ENCODE measurements at places on chromosomes 1 and 21.

DNA sequence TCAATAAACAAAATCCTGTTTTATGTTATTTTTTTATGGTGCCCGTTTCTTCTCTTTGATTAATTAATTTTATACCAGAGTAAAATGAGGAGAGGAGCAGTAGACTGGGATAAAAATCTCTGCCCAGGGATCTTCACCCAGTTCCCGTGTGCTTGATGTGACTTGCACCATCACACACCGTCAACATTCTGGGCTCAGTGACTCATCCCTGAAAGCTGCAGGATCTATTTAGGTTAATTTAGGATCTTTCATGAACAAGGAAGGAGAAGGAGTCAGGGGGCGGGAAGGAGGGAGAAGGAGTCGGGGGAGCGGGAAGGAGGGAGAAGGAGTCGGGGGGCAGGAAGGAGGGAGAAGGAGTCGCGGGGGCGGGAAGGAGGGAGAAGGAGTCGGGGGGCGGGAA, 182.4 kb downstream of the SMYD3 start:
- DNase-seq: no peak

DNA sequence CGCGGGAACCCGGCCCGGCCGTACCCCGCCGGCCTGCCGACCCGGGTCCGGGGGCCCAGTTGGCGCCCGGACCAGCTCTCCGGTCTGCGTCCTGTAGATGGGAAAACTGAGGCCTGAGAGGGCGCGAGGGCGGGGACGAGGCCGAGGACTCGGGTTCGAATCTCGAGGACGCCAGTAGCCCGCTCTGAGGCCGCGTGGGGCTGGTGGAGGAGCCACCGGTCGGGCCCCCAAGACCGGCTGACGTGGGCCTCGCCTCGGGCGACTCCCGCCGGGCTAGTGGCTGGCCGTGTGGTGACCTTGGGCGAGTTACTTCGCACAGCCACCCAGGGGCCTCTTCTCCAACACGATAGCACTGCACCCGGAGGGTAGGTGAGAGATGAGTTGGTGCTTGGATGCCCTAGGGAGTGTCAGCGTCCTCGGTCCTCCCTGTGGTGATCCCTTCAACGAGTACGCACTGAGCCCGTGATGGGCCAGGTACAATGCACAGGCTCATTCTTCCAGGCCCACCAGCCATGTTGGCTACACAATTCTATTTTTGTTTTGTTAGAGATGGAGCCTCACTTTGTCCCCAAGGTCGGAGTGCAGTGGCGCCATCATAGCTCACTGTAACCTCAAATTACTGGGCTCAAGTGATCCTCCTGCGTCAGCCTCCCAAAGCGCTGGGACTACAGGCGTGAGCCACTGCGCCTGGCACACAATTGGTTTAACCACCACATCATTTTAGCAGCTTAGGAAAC, 404 bp upstream of the SCMH1 start:
- DNase-seq: no peak

DNA sequence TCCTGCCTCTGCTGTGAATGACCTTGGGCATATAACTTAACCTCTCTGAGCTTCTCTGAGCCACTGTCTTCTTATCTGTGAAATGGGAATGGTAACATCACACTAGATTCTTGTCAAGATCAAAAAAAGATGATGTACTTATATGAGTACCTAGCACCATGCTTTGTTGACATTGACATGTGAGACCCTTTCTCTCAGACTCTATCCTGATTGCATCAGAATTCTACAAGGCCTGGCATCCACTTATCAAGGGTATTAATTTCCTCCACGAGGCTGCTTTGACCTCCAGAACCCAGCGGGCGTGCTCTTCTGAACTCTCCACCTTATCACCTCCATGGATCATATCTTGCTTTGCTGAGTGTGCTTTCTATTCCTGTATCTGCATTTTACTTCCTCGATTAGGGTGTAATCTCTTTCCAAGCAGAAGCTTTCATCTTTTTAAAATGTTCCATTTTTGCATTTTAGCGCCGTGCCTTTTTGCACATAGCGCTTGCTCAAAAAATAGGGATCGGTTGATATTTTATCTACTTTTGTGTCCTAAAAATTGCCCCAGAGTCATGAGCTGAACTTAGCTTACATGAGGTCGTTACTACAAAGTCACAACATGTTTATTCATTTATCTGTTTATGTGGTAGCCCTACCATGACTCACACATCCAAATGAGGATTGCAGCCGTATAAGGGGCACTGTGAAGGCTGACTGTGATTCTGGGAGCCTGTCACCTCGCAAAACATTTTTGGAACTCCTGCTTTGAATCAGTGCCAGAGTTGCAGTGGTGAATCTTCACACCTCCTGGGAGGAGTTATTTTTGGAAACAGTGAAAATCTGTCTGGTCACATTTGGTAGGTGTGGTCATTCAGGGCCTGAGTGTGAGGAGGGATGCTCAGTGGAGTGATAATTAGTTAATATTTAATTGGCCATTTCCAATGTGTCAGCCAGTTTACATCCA, 63.2 kb downstream of the IER5 start:
- DNase-seq: no peak

GRCh38 chr1:20166051-20166450, 19.8 kb upstream of the UBXN10 start:
- DNase-seq: no peak

- DNase-seq: peak; percentile 44
These were observed 46.5 kb upstream of the RNF11 start for GRCh38 chr1:51189421-51190073.

DNA sequence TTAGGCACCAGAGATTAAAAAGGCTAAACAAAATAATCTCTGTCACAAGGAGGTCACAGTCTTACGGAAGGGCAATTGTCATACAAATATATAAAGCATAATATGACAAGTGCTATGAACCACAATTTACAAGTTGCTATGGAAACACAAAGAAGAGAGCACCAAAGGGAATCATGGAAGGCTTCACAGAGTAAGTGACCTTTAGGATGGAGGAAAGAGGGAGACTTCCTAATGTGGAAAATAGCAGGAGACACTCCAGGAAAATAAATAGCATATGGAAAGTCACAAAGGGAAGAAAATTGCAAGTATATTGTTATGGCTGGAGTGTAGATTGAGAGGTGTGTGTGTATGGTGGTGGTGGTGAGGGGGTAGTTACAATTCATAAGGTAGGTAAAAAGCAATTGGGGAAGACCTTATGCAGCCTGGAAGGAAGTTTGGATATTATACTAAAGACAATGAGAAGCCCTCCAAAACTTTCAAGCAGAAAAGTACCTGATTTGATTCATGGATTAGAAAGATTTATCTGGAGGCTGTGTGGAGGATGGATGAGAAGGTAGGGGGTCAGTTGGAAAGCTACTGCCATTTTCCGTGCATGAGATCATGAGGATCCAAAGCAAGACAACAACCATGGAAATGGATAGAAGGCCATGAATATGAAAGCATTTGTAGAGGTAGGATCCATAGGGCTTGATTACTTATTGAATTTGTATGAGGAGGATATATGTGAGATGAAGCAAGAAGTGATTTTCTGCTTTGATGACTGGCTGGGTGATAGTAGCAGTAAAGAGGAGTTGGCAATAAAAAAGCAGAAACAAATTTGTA, 61.7 kb downstream of the SAMSN1 start:
- no peak for DNase-seq

DNA sequence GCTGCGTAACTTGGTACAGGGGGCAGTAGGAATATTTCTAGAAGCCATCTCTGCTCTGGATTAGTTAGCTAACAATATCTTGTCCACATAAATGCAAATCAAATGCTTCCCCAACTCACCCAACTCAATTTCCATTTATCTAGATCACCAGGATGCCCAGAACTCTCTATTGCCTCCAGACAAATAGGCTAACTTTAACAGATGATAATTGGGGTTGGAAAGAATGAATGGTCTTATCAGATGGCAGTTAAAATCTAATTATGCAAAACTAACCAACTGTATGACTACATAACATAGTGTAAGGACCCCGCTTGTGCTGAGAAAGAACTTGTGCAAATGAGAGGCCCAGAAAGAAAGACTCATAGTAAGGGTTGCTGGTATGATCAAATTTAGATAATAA, 1024.8 kb downstream of the PLA2G4A start:
- DNase-seq: no peak

DNA sequence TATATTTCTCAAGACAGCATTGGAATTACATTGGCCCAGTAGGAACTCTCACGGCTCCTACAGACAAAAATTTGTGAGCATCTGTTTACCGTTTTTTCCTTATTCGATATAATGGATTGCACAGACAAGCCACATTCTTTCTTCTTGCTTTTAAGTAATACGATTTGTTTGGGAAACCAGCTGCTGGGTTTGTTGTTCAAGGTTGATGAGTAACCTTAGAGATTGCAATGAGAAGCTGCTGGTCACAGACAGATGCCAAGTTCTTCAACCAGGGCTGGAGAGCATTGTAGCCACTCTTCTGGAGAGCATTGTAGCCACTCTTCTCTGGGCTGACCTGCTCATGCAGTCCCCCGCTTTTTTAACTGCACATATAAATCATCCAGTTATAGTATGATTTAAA, 1.4 kb upstream of the MIA3 start:
- no peak for DNase-seq

GRCh38 chr21:43188592-43189210, 19.9 kb downstream of the CRYAA start:
- DNase-seq: no peak

GRCh38 chr1:117346206-117346928, 20.9 kb upstream of the MAN1A2 start:
- no peak for DNase-seq

DNA sequence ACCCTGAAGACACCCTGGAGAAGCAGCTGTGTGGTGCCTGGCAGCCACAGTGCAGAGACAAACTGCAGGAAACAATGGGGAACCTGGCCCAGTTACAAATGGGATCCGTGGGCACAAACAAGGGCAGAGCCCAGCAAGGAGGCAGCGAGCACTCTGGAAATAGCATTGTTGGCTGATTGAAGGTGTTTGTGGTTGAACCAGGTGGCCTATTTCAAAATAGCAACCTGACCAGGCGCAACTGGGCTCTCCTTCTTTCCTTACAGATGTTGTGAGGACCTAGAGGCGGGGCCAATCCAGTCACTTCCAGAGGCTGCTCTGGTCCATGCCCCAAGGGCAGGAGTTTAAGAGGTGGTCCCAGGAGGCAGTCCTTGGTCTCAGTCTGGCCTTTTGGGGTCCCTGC, 21.7 kb upstream of the ZBTB21 start:
- no peak for DNase-seq

GRCh38 chr1:7561331-7561921, 209.7 kb upstream of the VAMP3 start:
- DNase-seq: no peak

GRCh38 chr1:248065604-248066003, 19.0 kb downstream of the OR2L3 start:
- DNase-seq: no peak

DNA sequence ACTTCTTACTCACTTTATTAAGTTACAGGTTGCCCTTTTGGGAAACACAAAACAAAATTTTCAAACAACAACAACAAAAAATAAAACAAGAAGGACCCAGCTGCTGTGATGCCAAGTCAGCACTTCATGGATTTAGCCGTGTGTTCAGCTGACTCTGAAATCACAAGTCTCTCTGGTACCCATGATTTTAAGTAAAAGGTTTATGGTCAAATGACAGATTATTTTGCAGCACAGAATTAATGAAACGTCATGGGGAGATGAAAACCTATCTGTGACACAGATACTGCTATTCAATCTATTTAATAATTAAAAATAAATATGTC, 7.1 kb downstream of the AJAP1 start:
- no peak for DNase-seq

GRCh38 chr1:60280256-60280655, 206.7 kb upstream of the C1orf87 start:
- no peak for DNase-seq

- no peak for DNase-seq
These were observed 105.0 kb upstream of the SPAG17 start for GRCh38 chr1:118290046-118290445.

DNA sequence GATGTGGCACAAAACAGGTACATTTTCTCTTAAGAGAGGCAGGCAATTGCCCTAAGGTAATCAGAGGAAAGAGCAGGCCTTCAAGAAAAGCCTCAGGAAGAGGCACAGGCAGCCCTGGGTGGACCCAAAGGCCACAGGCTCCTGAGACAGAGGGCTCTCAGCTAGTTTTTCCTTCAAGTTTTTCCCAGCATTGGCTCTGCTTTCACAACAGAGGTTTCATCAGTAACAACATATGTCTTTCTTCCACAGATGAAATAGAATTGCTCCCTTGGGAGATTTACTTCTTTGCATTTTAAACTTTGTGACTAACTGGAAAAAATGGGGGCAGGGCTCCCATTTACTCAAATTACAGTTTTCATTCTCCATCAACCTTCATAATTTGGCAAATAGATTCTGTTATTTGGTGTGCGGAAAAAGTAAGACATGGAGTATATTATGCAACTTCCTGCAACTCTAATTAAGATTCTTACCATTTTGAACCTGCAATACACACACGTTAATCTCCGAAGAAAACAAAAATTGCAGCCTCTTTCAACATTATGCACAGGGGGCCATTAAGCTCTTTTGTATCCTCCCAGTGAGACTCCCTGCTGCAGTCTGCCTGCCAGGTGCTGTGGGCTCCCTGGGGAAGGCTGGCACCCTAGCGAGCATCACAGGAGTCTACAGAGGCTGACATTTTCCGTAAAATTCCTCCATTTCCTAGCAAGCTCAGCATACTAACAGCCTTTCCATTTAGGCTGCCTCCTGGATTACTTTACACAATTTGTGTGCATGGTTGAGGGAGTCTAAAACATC, 282.3 kb downstream of the USH2A start:
- DNase-seq: no peak

GRCh38 chr1:74933500-74933899, 200.5 kb downstream of the TYW3 start:
- DNase-seq: no peak

- DNase-seq: no peak
These were observed 208.6 kb downstream of the LHX8 start for GRCh38 chr1:75342786-75343185.

DNA sequence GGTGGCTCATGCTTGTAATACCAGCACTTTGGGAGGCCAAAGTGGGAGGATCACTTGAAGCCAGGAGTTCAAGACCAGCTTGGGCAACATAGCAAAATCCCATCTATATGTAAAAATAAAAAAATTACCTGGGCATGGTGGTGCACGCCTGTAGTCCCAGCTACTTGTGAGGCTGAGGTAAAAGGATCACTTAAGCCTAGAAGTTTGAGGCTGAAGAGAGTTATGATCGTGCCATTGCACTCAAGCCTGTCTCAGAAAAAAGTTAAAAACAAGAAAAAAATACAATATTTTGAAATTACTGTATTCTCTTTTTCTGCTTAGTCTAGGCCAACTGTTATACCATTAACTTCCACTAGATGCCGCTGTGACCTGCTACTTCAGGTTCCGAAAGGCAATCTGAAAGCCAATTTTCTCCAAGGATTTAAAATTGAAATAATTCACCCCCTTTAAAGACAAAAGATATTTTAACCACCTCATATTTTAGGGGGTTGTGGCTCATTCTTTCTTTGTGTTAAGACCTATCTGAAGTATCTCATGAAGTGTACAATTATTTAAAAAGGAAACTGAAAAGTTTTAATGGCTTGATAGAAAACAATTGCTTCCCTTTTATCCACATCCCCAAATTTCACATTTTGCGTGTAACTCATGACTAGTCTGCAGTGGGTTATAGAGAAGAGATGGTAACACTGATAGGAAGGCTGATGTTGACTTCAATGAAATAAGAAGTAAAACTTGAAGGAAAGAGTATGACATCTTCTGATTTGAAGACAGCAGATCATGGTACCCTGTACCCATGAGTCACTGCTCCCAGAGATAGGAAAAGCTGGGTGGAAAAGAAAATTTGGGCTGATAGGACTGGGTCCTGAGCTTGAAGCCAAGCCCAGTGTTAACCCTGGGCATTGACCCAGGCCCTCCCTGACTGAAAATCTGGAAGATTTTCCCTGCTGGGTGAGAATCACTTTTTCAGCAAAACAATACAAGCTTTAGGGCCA, 24.4 kb upstream of the CLDN14 start:
- DNase-seq: peak; percentile 50
